ENCODE measurements at places on chromosomes 16 and 17.
A peak's percentile ranks its signal among the peaks of the same experiment; 100 is the strongest.

GRCh38 chr17:79675413-79675725 is 55.4 kb upstream of the ENPP7 start:
- no peak for DNase-seq

DNA sequence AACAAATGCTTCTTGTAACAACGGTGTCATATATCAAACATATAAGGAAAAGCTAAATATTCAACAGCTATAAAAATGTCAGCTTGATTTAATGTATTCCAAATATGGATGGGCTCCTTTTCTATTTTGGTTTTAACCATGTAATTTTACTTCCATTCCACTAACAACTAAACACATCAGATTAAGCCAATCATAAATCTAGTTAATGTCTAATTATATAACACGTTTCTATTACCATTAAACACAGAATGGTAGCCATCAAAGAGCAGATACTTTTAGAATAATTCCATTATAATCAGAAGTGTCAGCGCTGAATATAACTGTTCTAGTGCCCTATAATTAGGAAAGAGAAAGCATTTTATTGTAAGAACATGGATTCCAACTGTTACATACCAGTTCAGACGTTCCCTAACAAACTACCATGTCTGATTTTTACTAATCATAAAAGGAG is 10.0 kb downstream of the CMC2 start:
- DNase-seq, result no peak

DNA sequence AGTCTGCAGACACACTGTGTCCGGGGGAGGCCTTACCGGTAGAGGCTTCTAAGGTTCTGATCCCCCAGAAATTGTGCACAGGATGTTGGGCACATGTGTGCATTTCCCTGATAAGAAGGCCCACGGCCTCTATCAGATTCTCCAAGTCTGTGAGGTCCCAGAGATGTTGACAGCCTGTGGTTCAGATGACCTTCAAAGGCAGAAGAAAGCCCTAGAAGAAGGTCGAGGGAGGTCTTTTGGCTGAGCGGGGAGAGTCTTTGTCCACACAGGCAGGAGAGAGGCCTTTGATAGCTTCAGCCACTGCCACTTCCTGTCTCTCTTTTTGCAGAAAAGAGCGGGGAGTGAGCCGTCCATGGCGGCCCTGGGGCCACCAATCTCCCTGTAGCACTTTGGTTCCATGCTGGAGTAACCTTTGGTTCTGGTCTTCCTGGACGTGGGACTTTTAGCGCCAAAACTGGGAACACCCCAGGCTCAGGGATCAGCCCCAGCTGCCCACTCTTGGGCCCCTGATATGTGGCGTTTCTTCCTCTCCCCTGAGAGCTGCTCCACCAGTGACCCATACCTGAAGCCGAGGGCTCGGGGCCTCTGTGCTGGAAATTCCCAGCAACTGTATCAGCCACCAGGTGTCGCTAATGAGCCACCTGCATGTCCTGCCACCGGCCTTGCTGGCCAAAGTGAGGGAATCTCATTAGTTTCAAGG is 28.1 kb upstream of the LGALS9 start:
- DNase-seq, result peak; percentile 66

DNA sequence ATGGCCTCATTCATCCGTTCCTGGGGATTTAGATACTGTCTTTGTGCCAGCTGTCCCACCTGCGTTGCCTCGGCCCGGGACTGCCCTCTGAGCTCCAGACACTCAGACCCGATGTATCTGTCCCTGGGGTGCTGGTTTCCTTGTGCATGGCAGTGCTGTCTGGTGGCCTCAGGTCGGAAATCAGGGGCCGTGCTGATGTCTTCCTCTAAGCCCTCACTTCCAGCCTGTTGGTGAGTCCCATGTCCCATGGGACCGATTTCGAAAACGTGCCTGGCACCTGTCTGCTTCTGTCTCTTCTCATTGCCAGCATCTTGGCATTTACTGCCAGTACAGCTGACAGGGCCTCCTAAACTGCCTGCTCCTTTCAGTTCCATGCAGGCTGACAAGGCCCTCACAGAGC is 22.1 kb downstream of the NT5M start:
- DNase-seq, result no peak

- DNase-seq, result no peak
Observed at GRCh38 chr17:31148205-31148604, 53.4 kb downstream of the NF1 start.

GRCh38 chr16:85627526-85628264 is 14.6 kb downstream of the GSE1 start:
- DNase-seq, result no peak

GRCh38 chr16:50526796-50527195 is 21.4 kb upstream of the NKD1 start:
- no peak for DNase-seq

DNA sequence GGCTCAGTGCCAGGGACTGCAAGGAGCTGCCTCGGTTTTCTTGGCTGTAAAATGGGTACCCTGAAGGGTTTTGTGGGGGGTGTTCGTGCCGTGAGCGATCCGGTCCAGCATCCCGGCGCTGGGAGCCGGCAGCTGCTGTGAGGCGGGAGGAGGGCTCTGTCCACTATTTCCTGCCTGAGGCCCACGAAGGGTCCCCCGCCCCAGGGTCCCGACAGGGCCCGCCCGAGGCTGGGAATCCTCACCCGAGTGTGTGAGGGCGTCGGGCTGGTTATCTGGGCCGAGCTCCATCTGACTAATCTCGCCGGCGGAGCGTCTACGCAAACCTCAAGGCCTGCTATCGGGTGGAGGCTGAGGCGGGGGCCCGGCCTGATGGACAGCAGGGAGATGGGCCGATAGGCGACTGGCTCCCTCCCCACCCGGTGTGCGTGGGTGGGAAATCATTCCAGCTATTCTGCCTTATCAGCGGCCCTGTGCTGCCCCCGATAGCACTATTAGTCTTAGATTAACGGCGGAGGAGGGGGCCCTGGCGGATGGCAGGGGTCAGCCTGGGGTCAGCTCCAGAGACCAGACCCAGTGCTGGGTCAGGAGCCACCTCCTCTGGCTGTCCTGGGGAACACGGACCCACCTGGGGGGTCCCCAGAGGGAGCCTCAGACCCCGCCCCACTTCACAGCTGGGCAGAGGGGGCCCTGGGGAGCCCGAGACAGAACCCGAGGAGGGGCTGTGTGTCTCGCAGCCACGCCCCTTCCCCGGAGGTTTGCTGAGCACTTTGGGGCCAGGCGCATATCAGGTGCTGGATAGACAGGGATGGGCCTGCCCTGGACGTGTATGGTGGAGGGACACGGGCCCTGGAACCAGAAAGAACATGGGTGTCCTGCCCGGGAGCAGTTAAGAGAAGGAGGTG is 44.7 kb downstream of the ZFPM1 start:
- DNase-seq, result no peak

- DNase-seq, result no peak
Observed at GRCh38 chr17:7704601-7705268, at the start of gene EFNB3. Gene EFNB3, plus strand, starts transcription at chr17:7705202. Its CDS starts 397 bp downstream, at chr17:7705599.

DNA sequence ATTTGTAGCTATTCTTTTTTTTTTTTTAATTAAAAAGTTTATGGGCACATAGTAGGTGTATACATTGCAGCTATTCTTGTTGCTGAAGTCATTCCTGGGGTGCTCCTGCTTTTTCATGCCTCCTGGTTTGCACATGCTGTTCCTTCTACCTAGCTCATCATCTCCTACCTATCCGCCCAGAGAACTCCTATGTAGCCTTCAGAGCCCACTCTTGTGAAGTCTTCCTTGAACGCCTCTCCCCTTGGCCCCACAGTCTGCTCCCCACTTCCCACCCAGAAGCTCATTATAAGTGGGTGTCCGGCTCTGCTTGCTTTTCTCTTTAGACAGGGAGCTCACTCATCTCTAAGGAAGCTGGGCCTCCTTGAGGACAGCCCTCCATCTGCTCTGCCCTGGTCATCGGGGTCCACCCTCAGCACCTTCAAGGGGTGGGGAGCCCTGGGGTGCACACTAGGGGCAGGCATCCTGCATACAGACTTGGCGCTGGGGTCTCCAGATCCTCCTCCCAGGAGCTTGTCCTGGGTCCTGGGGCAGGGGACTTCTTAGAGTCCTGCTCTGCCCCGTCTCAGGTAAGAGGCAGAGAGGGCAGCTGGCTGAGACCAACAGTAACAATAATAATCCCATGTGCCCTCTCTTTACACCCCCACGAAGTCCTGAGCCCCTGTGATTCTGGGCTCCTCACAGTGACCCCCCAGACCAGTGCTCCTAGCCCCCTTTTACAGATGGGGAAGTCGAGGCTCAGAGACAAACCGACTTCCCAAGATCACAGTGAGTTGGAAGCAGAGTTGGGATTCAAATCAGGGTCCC is 3.5 kb upstream of the B9D1 start:
- no peak for DNase-seq

DNA sequence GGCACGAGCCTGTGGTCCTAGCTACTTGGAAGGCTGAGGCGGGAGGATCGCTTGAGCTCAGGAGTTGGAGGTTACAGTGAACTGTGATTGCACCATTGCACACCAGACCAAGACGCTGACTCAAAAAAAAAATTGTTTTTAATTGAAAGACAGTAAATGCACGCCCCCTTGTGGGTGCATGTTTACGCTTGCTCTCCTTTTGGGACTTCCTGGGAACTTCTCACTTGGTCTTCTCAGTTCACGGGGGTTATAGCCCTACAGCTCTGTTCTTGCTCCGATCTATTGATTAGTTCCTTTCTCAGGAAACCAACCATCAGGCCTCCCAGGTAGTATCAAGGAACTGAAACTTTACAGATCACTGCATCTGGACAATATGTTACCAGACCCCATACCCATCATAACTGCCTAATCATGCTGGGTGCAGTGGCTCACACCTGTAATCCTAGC is 14.2 kb upstream of the RIPOR1 start:
- peak; percentile 69 for DNase-seq

DNA sequence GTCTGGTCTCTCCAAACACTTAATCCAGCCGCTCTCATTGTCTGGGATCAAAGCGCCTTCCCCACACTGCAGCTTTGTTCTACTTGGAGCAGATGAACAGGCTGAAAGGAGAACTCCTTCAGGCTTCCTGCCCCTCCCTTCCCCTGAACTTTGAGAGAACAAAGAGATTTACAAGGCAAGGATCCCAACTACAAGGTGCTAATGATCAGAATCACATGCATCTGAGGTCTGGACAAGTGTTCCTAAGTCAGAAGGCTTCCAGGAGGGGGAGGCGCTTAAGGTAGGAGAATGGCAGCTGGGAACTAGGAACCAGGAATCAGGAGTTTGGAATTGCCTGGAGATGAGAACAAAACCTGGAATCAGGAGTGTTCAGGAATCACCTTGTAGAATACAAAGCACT is 606.3 kb upstream of the CDH11 start:
- DNase-seq, result no peak

DNA sequence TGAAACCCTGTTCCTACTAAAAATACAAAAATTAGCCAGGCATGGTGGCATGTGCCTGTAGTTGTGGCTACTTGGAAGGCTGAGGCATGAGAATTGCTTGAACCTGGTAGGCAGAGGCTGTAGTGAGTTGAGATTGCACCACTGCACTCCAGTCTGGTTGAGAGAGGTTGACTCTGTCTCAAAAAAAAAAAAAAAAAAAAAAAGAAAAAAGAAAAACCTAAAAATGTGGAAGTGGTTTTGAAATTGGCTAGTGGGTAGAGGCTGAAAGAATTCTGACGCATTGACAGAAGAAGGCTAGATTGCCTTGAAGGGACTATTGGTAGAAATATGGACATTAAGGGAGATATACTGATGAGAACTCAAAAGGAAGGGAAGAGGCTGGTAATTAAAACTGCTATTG is 33.6 kb upstream of the CPPED1 start:
- no peak for DNase-seq

- DNase-seq, result no peak
Observed at GRCh38 chr17:77280304-77281121, 139.7 kb downstream of the SEC14L1 start.

GRCh38 chr16:89443727-89444084 is 46.7 kb downstream of the ANKRD11 start:
- DNase-seq, result no peak

GRCh38 chr16:67644038-67644437 is 906 bp upstream of the CARMIL2 start:
- DNase-seq, result no peak

DNA sequence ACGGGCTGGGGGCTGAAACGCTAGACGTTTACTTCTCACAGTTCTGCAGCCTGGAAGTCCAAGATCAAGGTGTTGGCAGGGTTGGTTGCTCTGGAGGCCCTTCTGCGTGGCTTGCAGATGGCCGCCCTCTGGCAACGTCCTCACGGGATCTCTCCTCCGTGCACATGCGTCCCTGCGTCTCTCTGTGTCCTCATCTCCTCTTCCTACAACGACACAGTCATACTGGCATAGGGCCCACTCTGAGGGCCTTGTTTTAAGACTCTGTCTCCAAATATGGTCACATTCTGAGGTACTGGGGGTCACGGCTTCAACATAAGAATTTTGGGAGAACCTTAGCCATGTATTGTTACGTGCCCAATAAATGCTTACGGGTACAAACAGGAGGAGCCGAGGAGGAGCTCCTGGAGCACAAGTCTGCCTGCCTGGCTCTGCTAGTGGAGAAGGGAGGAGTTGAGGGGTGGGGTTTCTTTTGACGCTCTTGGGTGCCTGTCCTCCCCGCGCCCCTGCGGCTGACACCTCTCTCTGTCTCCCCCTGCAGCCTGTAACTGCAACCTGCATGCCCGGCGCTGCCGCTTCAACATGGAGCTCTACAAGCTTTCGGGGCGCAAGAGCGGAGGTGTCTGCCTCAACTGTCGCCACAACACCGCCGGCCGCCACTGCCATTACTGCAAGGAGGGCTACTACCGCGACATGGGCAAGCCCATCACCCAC is 141.1 kb downstream of the NTN1 start:
- no peak for DNase-seq

DNA sequence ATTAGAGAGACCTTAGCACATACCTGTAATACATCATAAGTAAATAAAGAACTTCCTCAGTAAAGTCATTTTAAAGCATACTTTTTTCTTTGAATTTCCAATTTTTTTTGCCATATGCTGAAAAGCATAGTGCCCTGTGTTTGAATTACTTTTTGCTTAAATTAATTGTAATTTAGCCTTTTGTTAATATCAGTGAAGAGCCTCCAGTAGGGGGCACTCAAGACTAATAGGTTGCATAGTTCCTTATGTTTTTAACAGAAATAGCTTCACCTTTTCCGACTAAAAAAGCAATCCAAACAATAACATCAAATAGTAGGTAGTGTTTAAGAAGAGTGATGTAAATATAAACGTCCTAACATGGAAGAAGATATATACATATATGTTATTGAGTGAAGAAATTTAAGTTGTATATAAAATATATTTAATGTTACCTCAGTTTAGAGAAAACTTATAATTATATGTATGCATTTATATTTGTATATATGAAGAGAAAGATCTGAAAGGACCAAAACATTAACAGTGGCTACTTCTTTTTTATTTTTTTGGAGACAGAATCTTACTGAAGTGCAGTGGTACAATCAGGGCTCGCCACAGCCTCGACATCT is 18.6 kb downstream of the RAD51C start:
- no peak for DNase-seq

DNA sequence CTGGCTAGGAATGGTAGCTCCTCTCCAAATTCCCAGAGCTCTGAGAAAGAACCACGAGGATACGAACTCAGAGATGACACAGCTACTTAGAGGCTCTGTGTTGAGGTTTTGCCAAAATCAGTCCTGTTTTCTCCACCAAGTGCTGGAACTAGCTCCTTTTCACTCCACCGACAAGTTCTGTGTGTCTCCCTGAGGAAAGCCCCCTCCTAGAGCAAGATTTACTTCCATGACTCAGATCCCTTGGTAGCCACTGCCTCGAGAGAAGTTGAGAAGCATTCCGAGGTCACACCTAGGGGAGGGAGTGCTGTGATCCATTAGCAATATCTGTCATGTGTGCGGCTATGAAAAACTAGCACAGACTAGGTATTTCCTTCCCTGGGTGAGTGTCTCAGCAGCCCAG is 30.6 kb downstream of the IL21R start:
- no peak for DNase-seq

Measured in activated T-cell treated with anti-CD3 and anti-CD28 coated beads for 48 hours (primary cell).